ENCODE measurements at places on chromosomes 5 and 9.

- DNase-seq: no peak
These were observed 253.0 kb downstream of the CDH10 start for GRCh38 chr5:24391816-24392215.

GRCh38 chr5:175788155-175788787 lies 83.1 kb upstream of the CPLX2 start:
- DNase-seq: no peak

DNA sequence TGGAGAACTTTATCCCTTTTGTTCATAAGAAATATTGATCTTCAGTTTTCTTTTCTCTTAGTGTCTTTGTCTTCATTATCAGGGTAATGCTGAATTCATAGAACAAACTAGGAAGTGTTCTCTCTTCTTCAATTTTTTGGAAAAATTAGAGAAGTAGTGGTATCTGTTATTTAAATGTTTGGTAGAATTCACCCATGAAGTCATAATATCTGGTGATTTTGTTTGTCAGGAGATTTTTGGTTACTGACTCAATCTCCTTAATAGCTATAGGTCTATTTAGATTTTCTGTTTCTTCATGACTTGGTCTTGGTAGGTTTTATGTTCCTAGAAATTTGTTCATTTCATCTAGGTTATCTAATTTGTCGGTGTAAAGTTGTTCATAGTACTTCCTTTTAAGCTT lies 45.4 kb upstream of the STARD4 start:
- DNase-seq: no peak

- DNase-seq: no peak
These were observed 215.7 kb downstream of the PAX5 start for GRCh38 chr9:36818242-36818938.

GRCh38 chr9:133396952-133397351 lies 20.8 kb downstream of the STKLD1 start:
- DNase-seq: no peak

Measured in right forelimb (tissue), 1 donor.